ENCODE measurements at places on chromosomes 1 and 21.

- DNase-seq = no peak
Measured at GRCh38 chr1:211329764-211330201, 3.1 kb downstream of the TRAF5 start.

DNA sequence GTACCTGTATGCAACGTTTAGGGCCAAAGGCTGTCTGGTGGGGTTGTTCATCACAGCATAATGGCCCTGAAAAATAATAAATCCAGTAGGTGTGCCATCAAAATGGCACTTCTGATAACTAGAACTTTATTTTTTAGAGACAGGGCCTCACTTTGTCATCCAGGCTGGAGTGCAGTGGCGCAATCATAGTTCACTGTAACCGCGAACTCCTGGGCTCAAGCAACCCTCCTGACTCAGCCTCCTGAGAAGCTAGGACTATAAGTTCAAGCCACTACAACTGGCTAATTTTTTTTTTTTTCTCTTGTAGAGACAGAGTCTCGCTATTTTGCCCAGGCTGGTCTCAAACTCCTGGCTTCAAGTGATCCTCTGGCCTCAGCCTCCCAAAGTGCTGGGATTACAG lies 4.7 kb downstream of the SNAPIN start:
- DNase-seq = peak; percentile 42

GRCh38 chr1:119469741-119470140 lies 37.3 kb upstream of the HSD3B1 start:
- no peak for DNase-seq

GRCh38 chr1:156860113-156860627 lies 495 bp upstream of the NTRK1 start:
- DNase-seq = peak; percentile 42

DNA sequence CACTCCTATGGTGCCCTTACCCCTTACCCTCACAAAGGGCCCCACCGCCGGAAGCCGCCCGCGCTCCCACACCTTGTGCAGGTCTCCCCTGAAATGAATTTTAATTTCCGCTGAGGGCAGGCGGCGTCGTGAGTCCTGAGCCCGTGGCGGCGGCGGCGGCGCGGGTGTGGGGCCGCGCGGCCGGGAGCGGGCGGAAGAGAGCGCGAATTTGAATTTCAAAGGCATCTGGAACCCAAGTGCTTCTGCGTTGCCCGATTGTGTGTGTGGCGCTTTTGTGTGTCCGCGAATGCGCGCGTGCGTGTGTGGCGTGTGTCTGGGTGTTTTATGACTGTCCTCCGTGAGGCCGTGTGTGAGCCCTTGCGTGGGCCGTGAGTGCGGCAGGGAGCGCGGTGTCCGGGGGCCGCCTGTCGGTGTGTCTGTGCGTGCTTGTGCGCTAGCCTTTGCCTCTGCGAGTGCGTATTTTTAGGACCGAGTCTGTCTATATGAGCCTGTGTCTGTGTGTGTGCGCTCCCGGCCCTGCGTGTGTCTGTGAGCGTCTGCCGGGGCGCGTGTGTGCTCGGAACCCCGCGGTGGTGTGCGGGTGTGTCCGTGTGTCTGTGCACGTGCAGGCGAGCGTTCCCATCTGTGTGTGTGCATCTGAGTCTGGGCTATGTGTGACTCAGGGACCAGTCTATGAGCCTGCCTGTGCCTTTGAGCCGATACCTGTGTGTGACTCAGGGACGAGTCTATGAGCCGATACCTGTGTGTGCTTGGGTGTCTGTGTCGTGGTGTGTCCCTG lies 7.9 kb upstream of the ADGRB2 start:
- no peak for DNase-seq

- no peak for DNase-seq
Measured at GRCh38 chr21:35216996-35217395, 167.9 kb upstream of the RUNX1 start.

- DNase-seq = no peak
Measured at GRCh38 chr1:78958711-78959110, 47.8 kb downstream of the ADGRL4 start.

- DNase-seq = no peak
Measured at GRCh38 chr1:2821966-2822620, 20.6 kb upstream of the TTC34 start.

DNA sequence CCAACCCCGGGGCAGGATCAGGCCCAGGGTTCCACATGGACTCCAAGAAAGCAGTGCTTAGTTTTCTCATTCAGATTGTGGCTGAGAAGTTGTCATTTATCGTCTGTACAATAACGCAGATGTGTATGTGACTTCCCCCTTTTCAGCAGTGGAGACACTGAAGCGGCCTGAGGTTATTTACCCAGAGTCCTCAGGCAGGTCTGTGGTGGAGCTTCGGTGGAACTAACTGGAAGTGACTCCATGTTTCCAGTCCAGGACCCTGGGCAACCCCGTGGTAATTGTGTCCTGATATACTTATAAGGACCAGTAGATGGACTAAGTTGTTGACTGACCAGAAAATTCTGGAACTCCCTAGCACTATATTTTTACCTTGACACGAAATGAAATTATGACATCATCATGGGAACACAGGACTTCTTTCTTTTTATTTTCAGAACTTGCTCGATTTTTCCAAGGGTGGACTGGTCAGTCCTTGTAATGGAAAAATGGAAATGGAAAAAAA lies 1.0 kb upstream of the IER5 start:
- no peak for DNase-seq

- peak; percentile 78 for DNase-seq
Measured at GRCh38 chr1:170664093-170664827, at the start of gene PRRX1. Gene PRRX1 (plus strand): TSS chr1:170664131. CDS start chr1:170664219, 88 bp downstream.

DNA sequence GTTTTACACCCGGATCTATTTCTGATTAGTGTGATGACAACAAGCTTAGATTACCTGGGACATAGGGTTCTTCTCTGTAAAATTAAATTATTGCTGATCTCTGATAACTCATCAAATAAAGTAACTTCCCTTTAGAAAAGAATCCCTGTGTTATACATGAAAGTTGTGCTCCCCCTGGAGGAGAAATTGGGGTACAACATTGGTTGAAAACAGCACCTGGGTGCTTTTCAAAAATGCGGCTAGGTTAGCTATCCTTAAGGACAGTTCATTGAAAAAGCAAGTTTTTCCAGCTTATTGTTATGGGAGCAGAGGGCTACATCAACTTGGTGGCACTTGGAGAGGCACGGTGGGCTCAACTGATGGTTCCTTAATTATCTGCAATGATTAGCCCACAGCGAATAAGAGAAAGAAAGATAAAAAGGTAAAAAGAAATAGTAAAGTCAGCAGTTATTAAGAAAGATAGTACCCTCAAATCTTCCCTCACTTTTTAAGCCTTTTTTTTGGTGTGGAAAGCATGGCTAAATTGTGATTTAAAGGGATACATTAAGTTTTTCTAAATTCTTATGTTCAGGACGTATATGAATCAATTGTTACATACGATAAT lies 97.8 kb downstream of the FMN2 start:
- DNase-seq = peak; percentile 53

GRCh38 chr1:181172082-181172481 lies 83.6 kb downstream of the IER5 start:
- no peak for DNase-seq

- no peak for DNase-seq
Measured at GRCh38 chr1:206066479-206067171, 13.7 kb downstream of the RHEX start.

GRCh38 chr21:35963920-35964451 lies 96.3 kb downstream of the SETD4 start:
- DNase-seq = peak; percentile 37

DNA sequence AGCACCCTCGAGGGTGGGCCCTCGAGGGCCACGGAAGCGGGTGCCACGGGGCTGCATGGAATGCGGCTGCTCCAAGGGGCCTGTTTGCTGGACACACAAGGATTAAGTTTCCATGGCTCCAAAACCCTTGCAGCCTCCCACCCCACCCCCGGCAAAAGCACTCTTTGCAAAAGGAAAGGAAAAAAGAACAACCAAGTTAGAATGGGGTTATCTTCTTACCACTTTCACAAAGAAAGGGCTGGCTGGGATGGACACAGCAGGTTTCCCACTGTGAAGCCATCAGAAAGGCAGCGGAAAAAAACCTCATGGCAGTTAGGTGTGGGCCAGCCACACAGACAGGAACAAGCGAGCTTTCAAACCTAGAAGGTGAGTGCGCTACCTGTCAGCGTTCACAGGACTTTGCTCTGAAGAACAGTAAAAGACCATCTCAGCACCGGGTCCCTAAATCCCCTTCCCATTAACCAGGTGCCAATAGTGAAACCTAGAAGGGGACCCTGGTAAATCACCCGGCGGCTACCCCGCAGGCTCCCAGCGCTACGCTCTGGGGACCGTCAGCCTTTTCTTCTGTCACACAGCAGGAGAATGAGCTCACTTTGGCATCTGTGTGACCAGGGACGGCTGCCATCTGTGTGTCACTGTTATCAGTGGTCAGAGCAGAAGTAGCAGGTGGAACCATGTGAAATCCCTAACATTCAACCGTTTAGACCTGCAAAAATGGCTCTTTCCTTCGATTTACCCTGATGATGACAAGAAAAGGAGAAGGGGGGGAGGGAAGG lies 93.0 kb downstream of the SIM2 start:
- DNase-seq = no peak

- DNase-seq = no peak
Measured at GRCh38 chr1:232292818-232293217, 337.1 kb downstream of the SIPA1L2 start.

GRCh38 chr1:113874012-113874879 lies 2.7 kb upstream of the PTPN22 start:
- peak; percentile 29 for DNase-seq

DNA sequence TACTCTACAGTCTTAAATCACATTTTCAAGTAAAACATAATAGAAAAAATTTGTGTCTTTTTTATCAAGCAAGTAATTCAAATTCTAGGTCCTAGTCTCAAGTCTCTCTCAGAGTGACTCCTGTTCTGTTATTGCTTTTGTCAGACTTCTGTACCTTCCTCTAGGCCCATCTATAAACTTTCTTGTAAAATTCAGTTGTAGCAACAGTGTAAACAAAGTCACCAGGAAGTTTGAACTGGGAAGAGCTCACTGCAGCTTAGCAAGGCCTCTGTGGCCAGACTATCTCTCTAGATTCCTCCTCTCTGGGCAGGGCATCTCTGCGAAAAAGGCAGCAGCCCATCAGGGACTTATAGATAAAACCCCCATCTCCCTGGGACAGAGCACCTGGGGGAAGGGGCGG lies 13.5 kb upstream of the ZNF678 start:
- DNase-seq = no peak

- peak; percentile 78 for DNase-seq
Measured at GRCh38 chr1:117673405-117673804, 67.6 kb downstream of the TENT5C start.

DNA sequence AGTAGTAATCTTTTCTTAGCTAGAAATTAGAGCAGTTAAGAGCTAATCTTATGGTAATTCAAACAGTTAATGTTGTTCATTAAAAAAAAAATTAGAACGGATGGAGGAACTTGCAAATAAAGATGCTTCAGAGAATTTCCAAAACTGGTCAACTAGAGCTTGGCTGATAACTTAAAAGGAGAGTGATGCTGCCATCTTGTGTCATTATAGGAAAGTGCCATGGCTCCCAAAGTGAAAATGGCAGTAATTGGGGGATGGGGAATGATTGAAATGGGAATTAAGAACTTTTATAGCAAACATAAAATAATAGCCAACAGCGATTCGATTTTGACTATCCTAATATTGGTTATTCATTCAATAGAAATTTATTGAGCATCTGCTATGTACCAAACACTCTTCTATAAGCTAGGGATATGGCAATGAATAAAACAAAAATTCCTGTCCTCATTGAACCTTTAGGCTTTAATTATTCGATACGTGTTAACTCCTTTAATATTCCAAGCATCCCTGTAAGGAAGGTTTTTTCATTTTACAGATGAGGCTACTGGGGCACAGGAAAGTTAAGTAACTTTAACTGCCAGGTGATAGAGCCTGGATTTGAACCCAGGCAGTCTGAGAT lies 5.7 kb upstream of the PLPP3 start:
- DNase-seq = peak; percentile 70

GRCh38 chr1:78090472-78091133 lies 44.8 kb downstream of the GIPC2 start:
- DNase-seq = peak; percentile 51

DNA sequence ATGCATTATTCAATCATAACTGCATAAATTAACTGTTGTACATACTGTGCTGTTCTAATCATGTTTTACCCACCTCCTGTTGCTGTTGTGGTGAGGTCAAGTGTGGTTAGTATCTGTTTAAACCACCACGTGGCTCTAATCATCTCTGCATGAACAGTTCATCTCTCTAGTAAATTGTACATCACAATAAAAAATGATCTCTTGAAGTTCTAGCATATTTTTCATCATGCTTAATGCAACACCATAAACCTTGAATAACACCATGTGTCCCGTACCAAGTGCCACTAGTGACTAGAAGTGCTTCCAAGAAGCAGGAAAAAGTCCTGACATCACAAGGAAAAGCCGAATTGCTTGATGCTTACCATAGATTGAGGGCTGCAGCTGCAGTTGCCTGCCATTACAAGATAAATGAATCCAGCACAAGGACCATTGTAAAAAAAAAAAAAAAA lies 51.7 kb downstream of the SNRPE start:
- peak; percentile 40 for DNase-seq

DNA sequence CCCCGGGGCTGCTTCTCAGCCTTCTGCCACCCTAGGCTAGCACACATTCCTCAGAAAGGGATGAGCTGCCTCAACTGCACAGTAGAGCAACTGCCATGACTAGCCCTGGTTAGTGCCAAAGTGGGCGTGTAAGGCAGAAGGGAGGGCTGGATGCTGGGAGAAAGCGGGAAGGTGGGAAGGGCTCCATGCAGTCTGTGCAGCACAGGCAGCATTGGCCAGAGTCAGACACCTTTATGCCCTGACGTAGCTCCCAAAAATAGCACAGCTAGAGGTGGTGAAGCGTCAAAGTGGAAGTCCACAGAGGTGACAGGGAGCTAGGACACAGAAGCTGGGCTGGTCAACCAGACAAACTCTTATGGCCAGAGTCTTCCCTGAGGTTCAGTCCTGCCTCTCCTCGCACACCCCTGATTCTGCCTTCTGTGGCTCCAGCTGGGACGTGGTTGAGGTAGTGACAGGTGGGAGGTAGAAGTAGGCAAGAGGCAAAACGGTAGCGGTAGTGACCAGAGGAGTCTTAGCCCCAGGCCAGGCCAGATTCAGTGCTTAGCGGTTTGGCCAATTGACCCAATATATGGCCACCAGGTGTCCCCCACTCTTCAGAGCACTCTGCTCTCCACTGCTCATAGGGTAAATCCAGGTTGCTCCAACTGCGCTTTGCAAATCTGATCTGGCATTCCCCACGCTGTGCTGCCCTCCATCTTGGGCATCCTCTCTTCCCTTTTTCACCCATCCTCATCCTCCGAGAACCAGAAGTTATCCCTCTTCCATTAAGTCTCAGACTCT lies 45.6 kb downstream of the DDX20 start:
- DNase-seq = no peak

- DNase-seq = no peak
Measured at GRCh38 chr1:21775550-21775914, 7.4 kb downstream of the USP48 start.

DNA sequence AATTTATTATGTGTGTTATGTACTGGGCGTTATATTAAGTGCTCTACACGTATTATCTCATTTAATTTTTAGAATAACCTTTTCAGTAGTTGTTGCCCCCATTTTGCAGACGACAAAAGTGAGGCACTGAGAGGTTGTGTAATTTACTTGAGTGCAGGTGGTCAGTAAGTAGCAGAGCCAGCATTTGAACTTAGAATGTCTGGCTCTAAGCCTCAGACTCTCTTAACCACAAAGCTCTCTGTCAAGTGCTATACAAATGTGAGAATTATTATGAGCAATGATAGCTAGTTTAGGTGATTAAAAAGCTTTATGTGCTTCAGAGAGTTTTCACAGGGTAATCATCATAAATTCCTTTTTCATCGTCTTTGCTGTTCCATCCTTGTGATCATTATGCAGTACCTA lies 96.3 kb upstream of the UBE2U start:
- DNase-seq = no peak

Data from fibroblast of skin of right biceps (primary cell).